Activated CD4-positive, alpha-beta T cell treated with anti-CD3 and anti-CD28 coated beads, Interleukin-2, amount 50 U/mL, for 24 hours (primary cell): ENCODE measurements at places on chromosomes 3 and 15.

DNA sequence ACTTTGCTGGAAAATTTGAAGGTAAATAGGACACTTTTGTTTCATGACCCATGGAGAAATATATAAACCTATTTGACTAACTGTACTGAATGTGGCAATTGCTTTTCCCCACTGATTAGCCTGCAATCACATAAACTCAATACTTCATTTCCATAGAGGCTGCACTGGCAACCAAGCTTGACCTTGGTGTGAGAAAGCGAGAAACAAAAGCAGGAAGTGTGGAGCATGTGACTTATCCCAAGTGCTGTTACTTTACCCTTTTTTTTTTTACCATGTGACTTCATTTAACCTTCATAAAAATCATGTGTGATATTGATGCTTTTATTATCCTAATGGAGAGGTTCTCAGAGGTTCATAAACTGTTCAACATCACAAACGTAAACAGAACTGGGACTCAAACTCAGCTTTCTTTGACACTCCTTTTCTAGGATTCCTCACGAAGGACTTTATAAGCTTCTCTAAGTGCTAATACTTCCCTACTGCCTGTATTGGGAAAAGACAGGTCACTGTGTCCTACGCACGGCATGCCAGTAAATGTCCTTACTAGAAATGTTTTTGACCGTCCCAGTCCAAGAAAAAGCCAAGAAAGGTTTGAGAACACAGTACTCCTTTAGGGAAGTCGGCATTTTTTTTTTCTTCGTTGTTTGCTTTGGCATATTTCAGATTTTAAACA is 34.9 kb upstream of the ZNF385D start:
- no peak for DNase-seq

DNA sequence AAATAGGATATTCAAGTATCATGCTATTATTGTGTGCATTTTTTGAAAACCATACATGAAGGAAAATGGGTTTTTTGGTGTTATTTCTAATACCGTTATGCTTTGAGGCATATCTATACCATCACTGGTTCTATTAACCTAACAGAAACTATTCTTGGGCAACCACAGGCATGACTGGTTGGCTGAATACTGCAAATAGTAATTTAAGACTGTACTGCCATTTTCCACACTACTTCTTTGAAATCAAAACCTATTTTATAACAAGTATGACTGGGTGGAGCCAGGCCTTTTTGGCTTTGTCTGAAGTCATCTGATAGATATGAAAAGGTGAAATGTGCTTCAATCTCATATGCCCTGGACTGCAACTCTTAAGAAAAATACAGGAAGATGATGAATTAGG is 115.1 kb downstream of the ULK4 start:
- DNase-seq = no peak

DNA sequence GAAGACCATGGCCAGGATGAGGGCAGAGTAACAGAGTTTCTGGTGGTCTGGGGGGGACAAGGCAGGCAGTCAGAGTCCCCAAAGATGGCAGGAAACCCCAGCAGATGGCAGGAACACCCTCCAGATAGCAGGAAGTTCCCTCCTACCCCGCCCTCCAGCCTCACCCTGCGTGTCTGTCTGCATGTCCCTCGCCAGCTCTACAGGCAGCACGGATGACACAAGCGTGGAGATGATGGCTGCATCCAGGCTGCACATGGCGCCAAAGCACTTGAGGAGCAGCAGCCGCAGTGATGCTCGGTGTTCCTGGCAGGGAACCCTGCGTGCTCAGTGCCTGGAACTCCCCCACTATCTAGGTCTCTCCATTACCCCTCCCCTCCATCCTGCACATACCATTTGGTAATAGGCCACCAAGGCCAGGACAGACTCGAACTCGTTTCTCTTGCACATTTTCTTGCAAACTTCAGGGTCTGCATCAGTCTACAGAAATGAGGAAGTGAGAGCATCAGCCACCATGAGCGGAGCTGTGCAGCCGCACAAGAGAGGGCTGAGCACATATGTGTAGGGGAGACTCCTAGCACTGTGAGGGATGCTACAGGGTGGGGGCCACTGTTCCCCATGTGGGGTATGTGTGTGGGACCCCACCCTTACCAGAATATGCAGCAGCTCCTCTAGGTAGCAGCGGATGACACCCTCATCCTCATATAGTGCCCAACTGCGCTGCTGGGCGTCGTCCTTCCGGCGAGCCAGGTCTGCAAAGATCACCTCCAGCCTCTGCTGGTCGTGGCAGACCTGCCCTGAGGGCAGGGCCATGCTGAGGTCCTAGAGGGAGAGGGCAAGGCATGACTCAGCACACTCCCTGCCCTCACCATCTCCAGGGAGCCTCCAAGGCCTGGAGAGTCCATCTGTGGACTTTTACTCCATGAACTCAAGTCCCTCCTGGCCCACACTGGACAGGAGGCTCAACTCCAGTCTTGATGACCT is 6.0 kb downstream of the NCKIPSD start:
- DNase-seq = no peak

- no peak for DNase-seq
Observed at GRCh38 chr15:68057034-68057433, 2.9 kb downstream of the PIAS1 start.

GRCh38 chr3:170572665-170573253 is 13.1 kb downstream of the SLC7A14 start:
- no peak for DNase-seq

GRCh38 chr15:58548308-58549012 is 116.7 kb downstream of the LIPC start:
- no peak for DNase-seq

DNA sequence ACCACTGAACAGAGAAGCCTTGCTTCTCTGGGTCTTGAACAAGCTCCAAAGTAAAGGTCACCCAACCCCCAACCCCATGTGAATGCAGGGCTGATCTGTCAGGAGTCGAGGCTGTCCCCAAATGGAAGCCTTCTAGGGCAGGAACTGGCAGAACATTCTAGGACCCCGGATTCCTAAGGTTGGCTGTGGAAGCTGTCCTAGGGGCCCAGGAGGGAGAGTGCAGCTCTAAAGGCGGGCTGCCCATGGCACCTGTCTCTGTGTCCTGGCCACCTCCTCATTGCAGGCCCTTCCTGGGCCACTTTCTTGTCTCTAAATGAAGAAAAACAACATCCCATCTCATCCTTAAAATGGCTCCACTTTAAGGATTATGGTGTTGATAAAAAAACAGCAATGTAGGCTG is 53.6 kb upstream of the SEC61A1 start:
- no peak for DNase-seq

DNA sequence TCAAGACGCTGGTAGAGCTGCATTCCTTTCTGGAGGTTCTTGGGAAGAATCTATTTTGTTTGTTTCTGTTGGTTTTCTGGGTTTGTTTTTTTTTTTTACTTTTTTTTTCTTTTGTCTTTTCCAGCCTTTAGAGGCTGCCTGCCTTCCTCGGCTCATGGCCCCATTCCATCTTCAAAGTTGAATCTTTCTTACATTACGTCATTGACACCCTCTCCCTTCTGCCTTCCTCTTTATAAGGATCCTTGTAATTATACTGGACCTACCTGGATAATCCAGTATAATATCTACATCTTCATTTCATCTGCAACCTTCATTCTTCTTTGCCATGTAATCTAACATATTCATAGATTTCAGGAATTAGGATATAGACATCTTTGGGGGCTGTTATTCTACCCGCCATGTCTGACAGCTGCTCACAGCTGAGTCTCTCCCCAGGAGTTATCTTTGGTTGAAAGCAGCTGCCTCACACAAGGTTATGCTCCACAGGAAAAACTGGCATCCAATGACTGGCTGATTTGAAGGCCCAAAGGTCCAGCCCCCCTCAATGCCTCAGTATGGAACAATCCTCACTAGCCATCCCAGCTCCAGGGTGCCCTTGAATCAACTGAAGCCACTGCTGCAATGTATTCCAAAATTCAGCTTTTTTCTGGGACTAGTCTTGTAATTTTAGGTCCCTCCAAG is 38.4 kb upstream of the THBS1 start:
- no peak for DNase-seq

DNA sequence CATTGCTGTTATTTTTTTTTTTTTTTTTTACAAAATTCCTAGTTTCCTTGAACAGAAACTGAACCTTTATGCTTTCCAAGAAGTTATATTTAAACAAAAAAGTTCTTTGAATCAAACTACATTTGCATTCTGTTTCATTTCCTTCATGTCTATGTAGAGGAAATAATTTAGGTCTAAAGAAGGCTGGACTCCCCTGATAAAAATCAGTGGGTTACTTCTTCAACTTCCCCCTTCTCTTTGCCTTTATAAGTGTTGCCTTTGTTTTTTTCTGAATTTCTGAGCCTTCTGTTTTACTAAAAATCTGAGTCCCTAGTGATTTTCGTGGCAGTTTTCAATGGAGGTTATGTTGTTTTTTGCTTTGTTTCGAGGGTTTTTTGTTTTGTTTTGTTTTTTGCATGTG is 152.8 kb downstream of the CHDH start:
- DNase-seq = no peak

GRCh38 chr3:46913644-46914043 is 36.1 kb downstream of the PTH1R start:
- no peak for DNase-seq

DNA sequence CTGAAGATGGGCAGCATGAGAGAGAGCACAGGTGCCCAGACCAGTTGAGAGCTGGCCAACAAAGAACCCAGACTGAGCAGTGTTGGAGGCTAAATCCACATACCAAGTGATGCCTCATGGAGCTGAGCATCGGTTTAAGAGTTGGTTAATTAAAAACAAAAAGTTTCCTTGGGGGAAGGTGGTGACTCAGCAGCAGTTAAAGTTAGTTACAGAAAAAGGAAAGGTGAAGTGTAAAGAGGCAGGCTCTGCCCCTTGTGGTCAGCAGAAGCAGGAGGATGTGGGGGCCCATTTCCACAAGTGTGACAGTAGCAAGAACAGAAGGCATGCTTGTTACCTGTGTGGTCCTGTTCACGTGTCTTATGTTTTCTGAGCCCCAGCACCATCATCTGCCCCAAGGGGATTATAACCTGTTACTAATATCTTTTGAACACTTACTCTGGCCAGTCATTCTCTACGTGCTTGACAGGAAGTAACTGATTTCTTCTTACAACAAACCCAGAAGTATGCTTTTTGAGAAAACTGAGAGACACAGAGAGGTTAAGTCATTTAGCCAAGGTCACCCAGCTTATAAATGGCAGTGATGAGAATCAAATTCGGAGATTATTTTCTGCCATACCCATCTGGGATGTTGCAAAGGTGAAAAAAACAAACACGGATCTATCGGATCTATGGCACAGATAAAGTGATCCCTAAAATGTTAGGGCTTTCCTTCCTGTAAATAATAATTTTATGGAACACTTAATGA is 91.0 kb downstream of the EPHB1 start:
- no peak for DNase-seq

- DNase-seq = no peak
Observed at GRCh38 chr3:13500133-13500885, 20.2 kb downstream of the HDAC11 start.

GRCh38 chr15:35657679-35658311 is 111.8 kb upstream of the DPH6 start:
- DNase-seq = no peak

GRCh38 chr3:159911664-159912037 is 77.0 kb upstream of the IL12A start:
- no peak for DNase-seq

GRCh38 chr3:42602961-42603360 is 2.5 kb downstream of the NKTR start:
- no peak for DNase-seq

GRCh38 chr3:21508246-21508645 is 242.8 kb downstream of the ZNF385D start:
- no peak for DNase-seq
